Glutamatergic neuron (in vitro differentiated cells): ENCODE measurements at places on chromosomes 2 and 18. TPM values are rescaled to one million over a fixed set of nuclear protein-coding genes. Genes with fewer than 3 reads are reported as not detected.

Gene OTOS
- not detected for total RNA-seq

Gene RAB12
- total RNA-seq, result 28.8 TPM

Gene PDIA6
- total RNA-seq, result 85.8 TPM

Gene IL1B
- not detected for total RNA-seq

Gene CCDC85A
- total RNA-seq, result 12.1 TPM

Gene TYMS
- total RNA-seq, result 15.5 TPM

Gene INPP5D
- 2.2 TPM for total RNA-seq

Gene NT5C1B
- total RNA-seq, result not detected

Gene MALL
- 0.49 TPM for total RNA-seq

Gene CREG2
- 1.3 TPM for total RNA-seq

Gene CTDP1
- 34.8 TPM for total RNA-seq

DNA sequence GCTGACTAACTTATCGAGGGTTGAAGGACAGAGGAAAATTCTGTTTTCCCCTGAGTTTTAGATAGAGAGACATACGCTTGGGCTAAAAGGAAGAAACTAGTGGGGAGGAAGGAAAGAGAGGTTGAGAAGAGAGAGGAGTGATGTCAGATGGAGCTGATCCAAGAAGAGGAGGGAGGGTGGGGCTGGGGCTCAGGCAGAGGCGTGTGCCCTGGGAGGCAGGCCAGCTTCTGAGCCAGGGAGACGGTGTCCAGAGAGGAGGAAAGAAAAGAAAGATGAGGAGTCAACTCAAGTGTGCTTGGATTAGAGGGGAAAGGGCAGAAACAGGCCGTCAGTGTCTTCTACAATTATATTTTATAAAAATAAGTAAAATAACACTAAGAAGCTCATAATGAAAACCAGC is 56.2 kb downstream of the EMILIN2 start:
- DNase-seq, result no peak

DNA sequence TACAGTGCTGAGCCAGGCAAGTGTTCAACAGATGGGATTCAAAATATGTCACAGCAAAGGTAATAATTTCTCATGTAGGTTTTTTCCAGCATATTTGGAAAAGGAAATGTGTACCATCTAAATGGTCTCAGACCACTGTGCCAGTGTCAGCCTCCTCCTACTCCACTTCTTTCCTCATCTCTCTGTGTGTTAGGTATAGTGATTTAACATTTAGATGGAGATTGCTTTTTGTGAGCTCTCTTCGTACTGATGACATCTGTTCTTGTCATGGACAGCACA is 80.9 kb upstream of the TSPYL6 start:
- DNase-seq, result no peak

DNA sequence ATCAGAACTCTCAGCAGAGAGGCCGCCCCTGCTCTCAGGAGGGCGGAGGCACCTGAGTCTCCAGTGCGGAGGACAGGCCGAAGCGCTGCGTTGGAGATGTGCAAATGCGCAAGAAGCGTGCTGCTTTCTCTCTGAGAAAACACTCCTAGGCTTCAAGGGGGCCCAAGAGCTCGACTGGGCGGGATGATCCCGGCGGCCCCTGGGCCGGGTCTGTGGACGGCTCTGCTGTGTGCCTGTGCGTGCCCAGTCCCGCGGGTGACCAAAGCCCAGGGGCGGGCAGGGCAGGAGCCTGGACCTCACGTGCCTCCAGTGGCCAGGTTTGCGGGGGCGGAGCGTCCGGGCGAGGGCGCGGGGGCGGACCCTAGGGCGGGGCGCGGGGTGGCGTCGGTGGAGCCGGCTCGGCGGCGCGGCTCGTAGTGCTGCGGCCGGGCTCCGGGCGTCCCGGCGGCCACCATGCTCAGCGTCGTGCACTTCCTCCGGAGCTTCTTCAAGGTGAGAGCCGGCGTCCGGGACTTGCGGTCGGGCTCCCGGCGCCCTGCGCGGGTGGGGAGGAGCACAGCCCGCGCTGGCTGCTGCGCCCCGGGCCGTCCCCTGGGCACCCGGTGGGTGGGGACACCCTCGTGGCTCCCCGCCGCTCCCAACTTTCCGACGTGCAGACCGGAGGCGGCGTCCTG is at the start of gene ARHGEF4:
ARHGEF4 (plus strand) TSS at position 414 of the 674 bp plus-strand sequence; CDS start at position 454, 40 bp downstream.
- peak; percentile 66 for DNase-seq

- no peak for DNase-seq
These were observed 399.3 kb downstream of the LRATD1 start for GRCh38 chr2:15031745-15032240.

- no peak for DNase-seq
These were observed 94.9 kb downstream of the PIEZO2 start for GRCh38 chr18:11054497-11054896.

- DNase-seq, result no peak
These were observed 48.8 kb downstream of the FSHR start for GRCh38 chr2:49105506-49105905.

- peak; percentile 83 for DNase-seq
These were observed 17.0 kb downstream of the THNSL2 start for GRCh38 chr2:88187038-88187676.

DNA sequence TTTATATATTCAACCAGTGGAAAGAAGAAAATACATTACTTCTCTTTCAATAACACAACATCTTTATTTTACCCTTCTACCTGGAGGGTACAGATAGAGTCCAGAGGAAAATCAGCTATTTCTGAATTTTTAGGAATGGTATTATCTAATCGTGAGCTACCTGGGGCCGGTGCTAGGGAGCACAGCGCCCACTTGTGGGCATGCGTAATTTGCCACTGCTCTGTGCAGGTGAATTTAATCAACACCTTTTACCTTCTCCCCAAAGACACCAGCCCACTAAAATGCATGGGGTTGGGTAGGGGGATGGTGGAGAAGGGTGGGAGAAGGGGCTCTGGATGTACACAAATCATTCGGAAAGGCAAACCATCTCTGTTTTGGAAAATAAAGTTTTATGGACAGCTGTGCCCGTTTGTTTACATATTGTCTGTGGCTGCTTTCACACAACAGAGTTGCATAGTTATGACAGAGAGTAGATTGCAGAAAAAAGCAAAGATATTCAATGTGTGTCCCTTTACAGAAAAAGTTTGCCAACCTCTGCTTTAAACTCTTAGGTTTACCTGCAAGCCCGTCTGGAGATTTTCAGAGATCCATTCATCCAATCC is 51.5 kb upstream of the DCC start:
- DNase-seq, result peak; percentile 42

GRCh38 chr18:9574473-9575115 is 39.8 kb downstream of the PPP4R1 start:
- no peak for DNase-seq

GRCh38 chr18:1954583-1955312 is 616.6 kb downstream of the METTL4 start:
- no peak for DNase-seq

- DNase-seq, result no peak
These were observed 18.6 kb downstream of the GLI2 start for GRCh38 chr2:120754067-120754960.

GRCh38 chr2:41199334-41199733 is 747.4 kb upstream of the SLC8A1 start:
- no peak for DNase-seq

DNA sequence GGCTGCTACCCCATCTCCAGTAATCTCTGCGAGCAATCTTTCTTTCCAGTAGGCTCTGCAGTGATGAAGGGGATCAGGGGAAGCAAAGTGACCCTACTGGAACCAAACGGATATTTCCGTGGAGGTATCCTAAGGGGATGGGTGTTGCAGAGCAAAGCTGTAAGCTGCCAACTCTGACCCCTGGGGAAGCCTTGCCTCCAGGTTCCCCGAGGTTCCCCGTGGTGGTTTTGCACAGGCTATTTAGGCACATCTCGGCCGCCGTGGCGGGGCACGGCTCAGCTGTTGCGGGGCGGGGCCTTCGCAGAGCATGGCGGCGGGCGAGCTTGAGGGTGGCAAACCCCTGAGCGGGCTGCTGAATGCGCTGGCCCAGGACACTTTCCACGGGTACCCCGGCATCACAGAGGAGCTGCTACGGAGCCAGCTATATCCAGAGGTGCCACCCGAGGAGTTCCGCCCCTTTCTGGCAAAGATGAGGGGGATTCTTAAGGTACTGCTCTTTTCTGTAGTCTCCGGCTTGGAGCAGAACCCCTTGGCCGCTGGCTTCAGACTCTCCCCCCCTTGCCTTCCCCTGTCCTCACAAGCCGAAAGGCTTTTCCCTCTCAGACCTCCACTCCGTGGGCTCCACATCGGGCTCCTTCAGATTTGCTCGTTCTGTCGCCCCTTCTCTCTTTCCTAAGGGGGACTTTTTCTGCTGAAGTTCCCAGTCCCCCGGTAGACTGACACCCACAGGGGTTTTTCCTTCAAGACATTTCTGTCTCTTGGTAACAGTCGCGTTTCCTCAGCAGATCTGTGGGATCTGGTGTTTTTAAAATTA is at the start of gene COMMD1:
COMMD1 (plus strand) TSS at position 303 of the 814 bp plus-strand sequence; CDS start at position 308, 5 bp downstream.
- peak; percentile 85 for DNase-seq

- no peak for DNase-seq
These were observed 106.9 kb downstream of the GFPT1 start for GRCh38 chr2:69279931-69280681.

GRCh38 chr2:209806318-209806717 is 34.7 kb downstream of the UNC80 start:
- DNase-seq, result no peak

- DNase-seq, result no peak
These were observed 81.3 kb downstream of the STRADB start for GRCh38 chr2:201532686-201533304.

GRCh38 chr2:138110453-138111083 is 146.3 kb downstream of the HNMT start:
- no peak for DNase-seq

DNA sequence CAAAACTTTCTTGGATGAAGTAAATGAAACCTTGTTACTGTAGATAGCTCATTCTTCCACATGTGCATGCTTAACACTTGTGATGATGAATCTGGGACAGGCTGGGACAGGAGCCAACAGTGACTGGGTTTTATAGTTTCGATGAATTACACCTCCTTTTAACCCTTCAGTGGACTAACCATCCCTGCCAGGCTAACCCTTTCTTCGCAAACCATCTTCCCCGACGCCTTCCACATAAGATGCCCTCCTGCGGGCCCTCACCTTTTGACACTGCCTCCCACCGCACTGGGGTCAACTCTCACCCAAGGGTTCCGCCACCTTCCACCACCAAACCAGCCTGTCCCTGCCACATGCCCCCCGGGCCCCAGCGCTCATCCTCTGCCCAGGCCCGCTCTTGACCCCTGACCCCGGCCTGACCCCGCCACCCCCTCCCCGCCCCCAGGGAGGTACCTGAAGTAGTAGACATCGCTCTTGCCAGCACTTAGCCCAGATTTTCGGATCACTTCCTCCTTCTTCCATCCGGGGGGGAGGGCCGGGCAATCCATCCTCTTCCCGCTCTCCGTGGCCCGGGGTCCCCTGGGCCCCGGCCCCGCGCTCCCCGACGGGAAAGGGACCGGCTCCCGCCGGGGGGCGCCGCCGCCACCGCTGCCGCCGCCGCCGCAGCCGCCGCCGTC is 764 bp downstream of the MBD2 start:
- peak; percentile 41 for DNase-seq

GRCh38 chr2:109239720-109240119 is 110.7 kb downstream of the SH3RF3 start:
- DNase-seq, result no peak

DNA sequence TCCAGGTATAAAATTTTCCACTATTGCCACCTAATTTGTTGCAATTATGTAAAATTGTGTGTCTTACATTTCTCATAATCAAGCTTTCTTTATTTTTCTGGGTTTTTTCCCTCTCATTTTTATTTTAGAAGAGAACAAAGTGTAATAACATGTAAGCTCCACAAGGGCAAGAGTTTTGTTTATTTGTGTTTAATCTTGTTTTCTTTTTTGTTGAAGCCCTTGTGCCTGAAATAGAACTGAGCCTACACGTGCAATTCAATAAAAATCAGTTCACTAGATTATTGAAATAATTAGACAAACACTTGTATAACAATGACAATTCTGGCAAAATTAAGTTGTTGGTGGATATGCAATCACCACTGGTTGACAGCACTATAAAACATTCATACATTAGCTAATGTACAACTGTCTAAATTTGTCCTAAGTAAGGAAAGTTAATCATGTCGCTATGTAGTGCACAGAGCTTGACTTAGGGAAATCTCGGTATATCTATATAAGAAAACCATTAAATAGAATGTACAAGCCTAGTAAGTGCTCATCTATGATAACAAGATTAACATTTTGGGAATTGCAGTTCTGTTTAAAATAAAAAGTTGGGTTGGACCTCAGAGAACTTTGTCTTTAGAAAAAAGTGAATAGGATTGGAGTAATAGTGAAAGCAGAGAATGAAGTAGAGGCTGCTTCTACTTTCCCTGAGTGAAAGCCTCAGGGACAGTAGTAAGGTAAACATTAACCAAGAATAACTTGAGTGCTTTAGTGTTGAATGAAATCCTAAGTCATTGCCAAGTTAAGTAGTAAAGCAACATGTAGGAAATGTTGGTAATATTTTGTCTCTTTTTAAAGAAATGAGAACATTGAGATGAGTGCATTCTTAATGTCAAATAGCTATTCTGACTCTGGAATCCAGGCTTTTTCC is 37.4 kb upstream of the NOL4 start:
- no peak for DNase-seq

DNA sequence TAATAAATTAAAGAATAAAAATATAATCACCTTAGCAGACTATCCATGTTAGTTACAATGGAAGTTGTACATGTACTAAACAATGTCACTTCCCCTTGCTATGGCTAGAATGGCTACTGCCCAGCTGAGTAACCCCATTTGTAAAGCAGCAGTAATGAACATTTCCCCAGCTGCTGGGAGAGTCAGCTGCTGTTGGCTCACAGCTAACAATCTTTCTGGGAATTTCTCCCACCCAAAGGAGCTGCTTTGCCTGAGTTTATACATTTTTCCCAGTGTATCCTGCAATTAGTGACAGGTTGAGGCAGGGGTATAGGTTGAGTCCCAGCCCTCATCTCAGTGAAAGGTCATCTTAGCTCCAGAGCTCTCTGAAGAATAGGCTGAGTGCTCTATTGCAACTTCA is 665.6 kb upstream of the KLHL29 start:
- no peak for DNase-seq

DNA sequence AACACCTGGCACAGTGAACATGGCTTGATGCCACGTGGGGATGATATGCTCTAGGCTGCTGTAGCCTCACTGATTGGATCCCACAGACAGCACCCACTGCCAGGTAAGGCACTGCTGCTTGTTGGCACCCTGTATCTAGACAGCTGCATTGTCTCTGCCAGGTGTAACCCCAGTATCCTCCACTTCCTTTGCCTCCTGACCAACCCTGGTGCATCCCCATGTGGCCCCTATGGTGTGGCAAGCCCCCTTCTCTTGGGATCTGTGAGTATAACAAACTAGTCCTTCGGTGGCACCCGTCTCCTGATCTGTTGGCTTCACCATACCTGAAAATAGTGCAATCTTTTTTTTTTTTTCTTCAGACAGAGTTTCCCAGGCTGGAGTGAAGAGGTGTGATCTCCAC is 11.1 kb downstream of the TEX51 start:
- DNase-seq, result no peak

DNA sequence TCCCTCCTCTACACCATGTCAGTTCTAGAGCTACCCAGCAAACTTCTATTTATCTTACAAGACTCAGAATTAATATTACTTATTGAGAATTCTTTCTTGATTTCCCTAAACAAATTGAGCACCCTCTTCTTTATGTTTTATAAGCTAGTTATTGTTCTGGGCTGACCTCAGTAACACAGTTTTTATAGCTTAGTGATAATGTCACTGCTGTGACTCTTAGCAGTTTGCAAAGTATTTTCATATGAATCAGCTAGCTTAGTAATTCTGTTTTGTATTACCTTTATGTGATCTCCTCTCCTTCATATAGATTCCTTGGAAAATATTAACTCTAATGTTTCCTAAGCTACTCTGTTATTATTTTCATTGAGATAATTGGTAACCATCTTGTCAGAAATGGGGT is 114.9 kb downstream of the PMS1 start:
- no peak for DNase-seq
